ENCODE measurements at places on chromosomes 1 and 21. TPM values are rescaled to one million over a fixed set of nuclear protein-coding genes. Genes with fewer than 3 reads are reported as not detected.

The SERINC2 gene
- total RNA-seq: 56.9 TPM

DNA sequence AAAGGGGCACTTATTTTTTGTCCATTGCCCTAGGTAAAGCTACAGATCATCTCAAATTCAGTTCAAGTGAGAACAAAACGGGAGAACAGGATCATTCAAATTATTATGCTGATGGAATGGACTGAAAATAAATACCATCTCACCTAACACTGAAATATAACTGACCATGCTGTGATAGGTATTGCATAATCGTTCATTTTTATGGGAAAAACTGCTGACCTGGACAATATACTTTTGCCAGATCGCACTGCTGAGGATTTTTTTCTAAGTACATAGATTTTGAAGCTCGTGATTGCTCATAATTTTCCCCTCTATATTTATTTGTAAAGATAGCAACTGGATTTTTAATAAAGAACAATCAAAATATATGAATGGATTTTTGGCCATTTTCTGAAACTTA is 636.6 kb upstream of the NEGR1 start:
- H3K27ac ChIP-seq: no peak overlapping the region
- H3K4me3 ChIP-seq: no peak overlapping the region
- no peaks in the 10 kb centered on the region for H3K27me3 ChIP-seq
- no peaks in the 10 kb centered on the region for H3K36me3 ChIP-seq
- DNase-seq: no peak

GRCh38 chr1:25797939-25798338 is 2.1 kb upstream of the SELENON start:
- H3K27ac ChIP-seq: no peak overlapping the region
- peaks cover 43% of the 10 kb centered on the region for H3K4me1 ChIP-seq
- H3K36me3 ChIP-seq: peaks cover 3% of the 10 kb centered on the region
- no peak for DNase-seq

DNA sequence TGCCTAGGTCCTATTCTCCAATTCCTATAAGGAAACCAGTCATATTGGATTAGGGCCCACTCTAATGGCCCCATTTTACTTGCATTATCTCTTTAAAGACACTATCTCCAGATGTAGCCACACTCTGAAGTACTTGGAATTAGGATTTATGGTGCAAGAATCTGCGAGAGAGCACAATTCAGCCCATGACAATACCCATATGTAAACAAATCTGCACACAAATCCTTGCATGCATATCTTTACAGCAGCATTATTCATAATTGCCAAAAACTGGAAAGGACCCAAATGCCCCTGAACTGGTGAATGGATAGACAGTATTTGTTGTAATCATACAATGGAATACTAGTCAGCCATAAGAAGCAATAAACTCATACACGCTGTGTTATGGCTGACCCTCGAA is 229.8 kb upstream of the ADAMTS5 start:
- no peaks in the 10 kb centered on the region for H3K4me1 ChIP-seq
- no peaks in the 10 kb centered on the region for H3K27me3 ChIP-seq
- no peaks in the 10 kb centered on the region for H3K36me3 ChIP-seq
- H3K27ac ChIP-seq: no peak overlapping the region
- no peak overlapping the region for H3K4me3 ChIP-seq

DNA sequence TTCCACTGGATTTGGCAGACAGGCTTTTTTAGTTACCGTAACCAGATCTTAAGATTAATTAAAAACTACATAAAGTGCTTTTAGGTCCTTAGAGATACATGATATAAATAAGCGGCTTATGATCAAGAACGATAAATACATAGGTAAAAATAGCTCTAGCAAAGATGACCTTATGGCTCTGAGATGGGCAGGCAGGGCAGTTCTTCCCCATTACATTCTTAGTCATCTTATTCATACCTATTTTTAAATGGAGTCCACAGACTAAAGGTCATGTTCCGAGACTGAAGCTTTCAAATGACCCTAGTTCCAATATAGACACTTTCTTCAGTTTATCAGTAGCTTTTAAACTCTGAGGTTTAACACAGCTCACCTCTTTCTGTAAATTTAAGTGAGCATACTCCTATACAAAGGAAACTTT is 4.3 kb downstream of the MCL1 start:
- peaks cover 64% of the 10 kb centered on the region for H3K4me1 ChIP-seq
- H3K4me3 ChIP-seq: peak overlapping the region; percentile 98

DNA sequence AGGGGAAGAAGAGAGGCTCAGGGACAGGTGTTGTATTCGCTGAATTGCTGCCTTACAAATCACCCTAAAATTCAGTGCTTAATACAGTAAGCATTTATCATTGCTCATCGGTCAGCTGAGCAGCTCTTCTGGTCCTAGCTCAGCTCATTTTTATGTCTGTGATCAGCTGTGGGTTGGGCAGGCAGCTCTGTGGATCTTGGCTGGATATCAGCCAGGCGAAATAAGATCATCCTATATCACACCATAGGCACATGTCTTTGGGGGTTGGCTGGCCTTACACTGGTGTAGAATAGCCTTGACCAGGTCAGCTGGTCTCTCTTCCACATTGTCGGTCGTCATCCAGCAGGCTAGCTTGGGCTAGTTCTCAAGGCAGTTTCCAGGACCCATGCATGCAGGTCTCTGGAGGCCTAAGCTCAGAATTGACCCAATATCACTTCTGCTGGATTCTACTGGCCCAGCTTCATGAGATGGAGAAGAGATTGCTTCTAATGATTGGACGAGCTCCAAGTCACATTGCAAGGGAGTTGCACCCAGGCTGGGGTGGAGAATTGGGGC is 448.6 kb downstream of the KIF26B start:
- no peak for DNase-seq
- H3K4me3 ChIP-seq: no peak overlapping the region
- H3K4me1 ChIP-seq: peaks cover 11% of the 10 kb centered on the region
- no peaks in the 10 kb centered on the region for H3K36me3 ChIP-seq
- no peak overlapping the region for H3K27ac ChIP-seq

- no peak overlapping the region for H3K4me3 ChIP-seq
- no peaks in the 10 kb centered on the region for H3K4me1 ChIP-seq
Measured at GRCh38 chr1:210696709-210697108, 368.0 kb downstream of the HHAT start.

DNA sequence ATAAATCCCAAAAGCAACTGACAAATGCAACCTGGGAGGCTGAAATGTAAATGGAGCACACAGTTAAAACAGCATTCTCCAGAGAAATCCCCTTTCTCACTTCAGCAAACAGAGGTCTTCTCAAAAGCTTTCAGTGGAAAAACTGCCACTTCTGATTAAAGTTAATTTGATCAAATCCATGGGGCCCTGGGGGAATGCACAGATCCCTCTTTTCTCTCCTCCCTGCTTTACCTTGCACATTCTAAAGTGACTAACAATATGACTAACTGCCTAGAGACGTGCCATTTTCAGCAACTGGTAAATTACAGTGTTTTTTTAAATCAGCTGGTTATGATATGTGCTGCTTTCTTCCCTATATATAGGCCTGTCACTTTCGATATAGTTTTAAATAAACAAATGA is 142.5 kb downstream of the RERE start:
- no peak for DNase-seq
- no peaks in the 10 kb centered on the region for H3K27me3 ChIP-seq
- H3K27ac ChIP-seq: no peak overlapping the region

The MYOG gene
- total RNA-seq: not detected

The CD1E gene
- total RNA-seq: 4.9 TPM

The CA6 gene
- total RNA-seq: 9.5 TPM

The MIXL1 gene
- 0.45 TPM for total RNA-seq

- no peaks in the 10 kb centered on the region for H3K27me3 ChIP-seq
- H3K36me3 ChIP-seq: peaks cover 60% of the 10 kb centered on the region
- peaks cover 43% of the 10 kb centered on the region for H3K4me1 ChIP-seq
- no peak for DNase-seq
- no peak overlapping the region for H3K27ac ChIP-seq
Measured at GRCh38 chr1:19342062-19342750, 30.1 kb downstream of the SLC66A1 start.

GRCh38 chr1:230368363-230368762 is 57.8 kb downstream of the PGBD5 start:
- no peaks in the 10 kb centered on the region for H3K27me3 ChIP-seq
- DNase-seq: no peak
- no peak overlapping the region for H3K27ac ChIP-seq
- H3K36me3 ChIP-seq: no peaks in the 10 kb centered on the region
- no peak overlapping the region for H3K4me3 ChIP-seq

The IL20 gene
- total RNA-seq: 0.76 TPM

- H3K36me3 ChIP-seq: no peaks in the 10 kb centered on the region
- H3K4me1 ChIP-seq: peaks cover 10% of the 10 kb centered on the region
- H3K27ac ChIP-seq: no peak overlapping the region
Measured at GRCh38 chr1:70528590-70529333, 117.7 kb downstream of the CTH start.

GRCh38 chr1:94094469-94095111 is 26.4 kb downstream of the ABCA4 start:
- no peak overlapping the region for H3K4me3 ChIP-seq
- DNase-seq: no peak
- peak overlapping the region; percentile 71 for H3K27ac ChIP-seq
- peaks cover 45% of the 10 kb centered on the region for H3K4me1 ChIP-seq
- no peaks in the 10 kb centered on the region for H3K36me3 ChIP-seq
- no peaks in the 10 kb centered on the region for H3K27me3 ChIP-seq

The CLCA1 gene
- not detected for total RNA-seq

The RYR2 gene
- total RNA-seq: 1.2 TPM

The NIBAN1 gene
- 17.5 TPM for total RNA-seq

- H3K36me3 ChIP-seq: no peaks in the 10 kb centered on the region
- H3K4me1 ChIP-seq: peaks cover 92% of the 10 kb centered on the region
- peak overlapping the region; percentile 62 for H3K27ac ChIP-seq
Measured at GRCh38 chr1:2275796-2276536, 47.8 kb downstream of the SKI start.

DNA sequence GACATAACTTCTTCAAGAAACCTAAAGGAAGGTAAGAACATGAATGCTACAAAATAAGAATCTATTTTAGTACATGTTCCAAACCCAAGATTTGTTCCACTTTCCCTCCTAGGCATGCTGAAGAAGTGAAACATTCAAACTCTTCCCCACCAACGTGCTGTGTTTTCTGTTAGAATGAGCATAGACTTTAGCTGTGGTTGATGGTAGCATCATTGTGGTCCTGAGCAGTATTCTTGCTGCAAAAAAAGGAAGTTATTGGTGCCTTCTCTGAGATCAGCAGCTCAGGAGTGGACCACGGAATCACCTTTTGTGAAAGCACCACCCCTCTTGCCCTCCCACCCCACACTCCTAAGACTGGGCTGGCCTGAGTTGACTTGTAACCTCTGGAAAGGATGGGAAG is 100.4 kb upstream of the POGK start:
- H3K4me1 ChIP-seq: no peaks in the 10 kb centered on the region
- no peaks in the 10 kb centered on the region for H3K36me3 ChIP-seq
- DNase-seq: no peak
- no peak overlapping the region for H3K27ac ChIP-seq
- H3K4me3 ChIP-seq: no peak overlapping the region
- no peaks in the 10 kb centered on the region for H3K27me3 ChIP-seq

The VANGL2 gene
- 22.3 TPM for total RNA-seq

DNA sequence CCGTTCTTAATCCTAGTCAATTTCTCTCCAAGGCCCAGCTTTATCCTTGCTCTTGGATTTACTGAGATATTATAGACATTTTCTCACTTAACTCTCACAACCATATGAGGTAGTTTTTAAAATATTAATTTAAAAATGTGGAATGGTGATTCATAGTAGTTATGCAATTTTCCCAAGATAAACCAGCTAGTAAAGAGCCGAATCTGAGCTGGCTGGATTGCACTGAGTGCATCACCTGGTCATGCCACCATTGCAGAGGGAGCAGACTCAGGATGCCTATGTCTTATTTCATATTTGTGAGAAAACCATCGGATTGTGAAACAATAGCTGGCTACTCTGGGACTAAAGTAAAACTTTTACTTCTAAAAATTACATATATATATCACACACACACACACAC is 494.0 kb downstream of the KCNT2 start:
- H3K4me1 ChIP-seq: peaks cover 10% of the 10 kb centered on the region
- H3K27ac ChIP-seq: no peak overlapping the region
- DNase-seq: no peak
- no peaks in the 10 kb centered on the region for H3K27me3 ChIP-seq

The TP73 gene
- total RNA-seq: 24.7 TPM

DNA sequence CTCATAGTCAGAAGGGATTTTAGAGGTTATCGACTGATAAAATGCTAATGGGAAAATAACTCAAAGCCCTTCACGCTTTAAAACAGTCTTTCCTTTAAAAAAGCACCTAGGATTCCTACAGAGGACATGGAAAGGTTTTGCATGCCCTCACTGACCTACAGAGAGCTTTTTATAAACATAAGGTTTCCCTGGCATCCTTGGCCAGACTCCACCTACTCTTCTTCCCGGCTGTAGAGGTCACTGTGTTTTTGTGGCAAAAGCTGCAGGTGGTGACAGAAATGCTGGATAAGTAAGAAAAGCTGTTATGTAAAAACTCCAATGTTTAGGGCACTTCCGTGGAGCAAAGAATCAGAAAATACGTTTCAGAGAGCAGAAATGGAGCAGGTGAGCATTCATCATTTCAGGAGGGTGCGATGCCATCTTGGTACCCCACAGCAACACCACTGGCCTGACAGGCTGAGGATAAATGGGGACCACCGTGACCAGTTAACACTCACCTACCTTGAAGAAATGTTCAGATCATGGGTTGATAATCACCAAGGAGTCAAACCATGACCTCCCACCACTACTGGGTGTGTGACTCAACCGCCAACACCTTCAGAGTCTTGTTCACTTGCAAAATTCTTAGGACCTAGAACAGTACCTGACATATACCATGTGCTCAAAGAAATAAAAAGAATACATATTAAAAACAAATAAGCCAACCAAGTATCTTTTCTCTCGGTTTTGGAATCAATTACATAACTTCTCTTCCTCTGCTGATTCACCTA is 46.6 kb downstream of the SSBP3 start:
- H3K27ac ChIP-seq: no peak overlapping the region
- H3K4me1 ChIP-seq: peaks cover 10% of the 10 kb centered on the region
- H3K27me3 ChIP-seq: no peaks in the 10 kb centered on the region
- DNase-seq: no peak
- H3K36me3 ChIP-seq: no peaks in the 10 kb centered on the region

DNA sequence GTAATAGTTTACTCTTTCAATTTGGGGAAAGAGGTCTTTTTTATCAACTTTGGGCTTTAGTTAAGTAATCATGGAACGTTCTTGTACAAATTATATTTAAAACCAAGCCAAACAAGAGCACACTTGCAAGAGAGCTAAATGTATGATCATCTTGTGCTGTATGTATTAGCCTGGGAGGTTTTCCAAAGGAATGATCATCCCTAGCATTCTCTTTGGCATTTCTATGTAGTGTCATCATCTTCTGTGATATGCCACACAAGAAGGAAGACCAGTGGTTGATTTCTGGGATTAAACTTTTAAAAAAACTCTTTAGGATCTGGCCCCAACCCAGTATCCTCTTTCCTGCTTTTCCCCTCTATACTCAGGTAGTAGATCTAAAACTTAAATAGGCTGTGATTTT is 38.4 kb upstream of the KCNQ4 start:
- no peaks in the 10 kb centered on the region for H3K27me3 ChIP-seq
- peaks cover 40% of the 10 kb centered on the region for H3K36me3 ChIP-seq
- no peak for DNase-seq
- no peak overlapping the region for H3K4me3 ChIP-seq
- peaks cover 5% of the 10 kb centered on the region for H3K4me1 ChIP-seq

GRCh38 chr1:175192111-175192629 is 406 bp downstream of the KIAA0040 start:
- H3K4me1 ChIP-seq: peaks cover 65% of the 10 kb centered on the region
- no peaks in the 10 kb centered on the region for H3K36me3 ChIP-seq
- peak; percentile 85 for DNase-seq
- H3K27me3 ChIP-seq: no peaks in the 10 kb centered on the region
- H3K27ac ChIP-seq: peak overlapping the region; percentile 62
- H3K4me3 ChIP-seq: peak overlapping the region; percentile 55

Measured in suprapubic skin (tissue), 4 donors.